ENCODE measurements at places on chromosomes 16 and 17.

DNA sequence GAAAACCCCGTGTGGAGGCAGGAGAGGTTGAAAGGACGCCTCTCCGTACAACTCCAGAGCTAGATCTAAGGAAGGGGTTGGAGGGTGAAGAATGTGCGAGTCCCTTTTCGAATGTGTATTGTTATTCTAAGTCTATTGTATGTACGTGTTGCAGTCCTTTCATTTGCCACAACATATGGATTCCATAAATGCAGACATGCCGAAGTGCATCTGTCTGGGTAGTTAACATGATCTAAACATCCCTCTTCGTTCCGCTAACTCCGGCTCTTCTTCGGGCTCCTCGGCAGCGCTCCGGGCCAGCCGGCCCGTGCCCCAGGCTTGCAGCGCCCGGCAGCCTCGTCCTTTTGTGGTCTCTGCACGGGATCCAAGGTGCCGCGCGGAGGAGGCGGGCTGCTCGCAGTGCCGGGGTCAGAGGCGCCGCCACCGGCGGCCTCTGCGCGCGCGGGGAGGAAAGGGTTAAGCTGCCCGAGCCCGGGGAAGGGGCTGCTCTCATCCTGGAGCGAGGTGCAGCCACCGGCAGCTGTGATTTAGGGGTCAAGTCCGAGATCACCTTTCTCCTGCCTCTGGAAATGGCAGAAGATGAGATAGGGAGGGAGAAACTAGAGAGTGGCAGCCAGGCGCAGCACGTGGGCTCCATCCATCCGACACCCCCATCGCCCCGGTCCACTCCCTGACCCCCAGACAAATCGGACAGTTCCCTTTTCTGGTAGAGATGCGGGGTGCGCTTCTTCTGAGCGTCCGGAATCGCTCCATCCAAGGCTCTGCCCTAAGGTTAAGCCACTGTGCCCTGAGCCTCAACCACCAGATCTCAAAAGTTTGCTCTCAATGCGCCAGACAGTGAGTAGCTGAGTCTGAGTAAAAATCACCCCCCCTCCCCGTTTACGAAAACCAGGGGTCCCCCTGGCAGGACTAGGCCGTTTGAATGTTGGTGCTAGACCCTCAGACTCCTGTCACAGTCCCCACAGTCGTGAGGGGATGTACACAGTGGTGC is 15.1 kb upstream of the ZFHX3 start:
- no peak for DNase-seq

DNA sequence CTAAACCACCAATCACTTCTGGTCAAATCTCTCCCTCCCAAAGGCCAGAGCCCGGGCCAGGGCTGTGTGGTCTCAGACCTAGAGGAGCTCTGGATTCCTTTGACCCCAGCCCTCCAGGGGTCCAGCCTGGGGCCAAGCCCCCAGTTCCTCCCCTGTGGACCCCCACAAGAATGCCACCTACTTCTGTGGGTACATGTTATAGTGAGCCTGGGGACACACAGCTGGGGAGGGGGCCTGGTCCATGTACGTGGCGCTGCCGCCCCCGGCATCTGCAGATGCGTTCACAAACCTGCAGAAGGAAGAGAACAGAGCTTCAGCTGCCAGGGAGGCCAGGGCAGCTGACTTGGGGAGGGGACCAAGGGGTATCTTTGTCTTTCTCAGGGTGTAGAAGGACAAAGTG is 7.9 kb upstream of the GHDC start:
- no peak for DNase-seq

DNA sequence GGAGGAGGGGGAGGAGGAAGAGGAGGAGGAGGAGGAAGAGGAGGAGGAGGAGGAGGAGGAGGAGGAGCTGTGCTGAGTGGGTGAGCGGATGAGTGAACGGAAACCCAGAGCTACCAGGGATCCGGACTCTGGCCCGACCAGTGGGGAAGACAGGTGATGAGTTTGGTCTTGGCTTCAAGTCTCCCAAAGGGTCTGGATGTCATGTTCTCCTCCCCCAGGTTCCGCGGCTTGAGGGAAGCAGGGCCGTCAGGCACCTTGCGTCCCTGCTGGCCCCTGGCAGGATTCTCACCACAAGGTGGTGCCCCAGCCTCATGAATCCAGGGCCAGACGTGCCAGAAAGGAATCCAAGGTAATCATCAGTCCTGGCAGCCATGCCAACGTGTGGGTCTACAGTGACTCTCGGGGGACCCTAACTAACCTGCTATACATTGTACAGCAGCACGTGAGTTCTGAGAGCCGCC is 13.5 kb upstream of the ABAT start:
- DNase-seq, result no peak

DNA sequence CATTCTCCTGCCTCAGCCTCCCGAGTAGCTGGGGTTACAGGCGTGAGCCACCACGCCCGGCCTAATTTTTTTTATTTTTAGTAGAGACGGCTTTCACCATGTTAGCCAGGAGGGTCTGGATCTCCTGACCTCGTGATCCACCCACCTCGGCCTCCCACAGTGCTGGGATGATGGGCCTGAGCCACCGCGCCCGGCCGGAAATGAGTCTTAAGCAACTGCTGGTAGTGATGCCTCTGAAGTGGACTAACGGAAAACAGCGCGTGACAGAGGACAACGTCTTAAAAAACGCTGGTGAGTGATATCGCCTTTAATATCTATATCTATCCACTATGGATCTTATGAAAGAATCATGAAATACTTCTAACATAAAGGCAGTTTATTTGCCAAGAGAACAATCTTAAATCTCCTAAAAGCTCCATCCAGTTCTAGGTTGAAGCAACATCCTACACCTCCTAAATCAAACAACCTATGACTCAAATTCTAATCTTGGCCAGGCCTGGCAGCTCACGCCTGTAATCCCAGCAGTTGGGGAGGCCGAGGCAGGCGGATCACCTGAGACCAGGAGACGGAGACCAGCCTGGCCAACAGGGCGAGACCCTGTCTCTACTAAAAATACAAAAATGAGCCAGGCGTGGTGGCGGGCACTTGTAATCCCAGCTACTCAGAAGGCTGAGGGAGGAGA is 69.8 kb downstream of the NXN start:
- no peak for DNase-seq

GRCh38 chr17:67785504-67785903 is 39.8 kb upstream of the BPTF start:
- no peak for DNase-seq

GRCh38 chr17:4004517-4005295 is 40.5 kb upstream of the ATP2A3 start:
- no peak for DNase-seq

DNA sequence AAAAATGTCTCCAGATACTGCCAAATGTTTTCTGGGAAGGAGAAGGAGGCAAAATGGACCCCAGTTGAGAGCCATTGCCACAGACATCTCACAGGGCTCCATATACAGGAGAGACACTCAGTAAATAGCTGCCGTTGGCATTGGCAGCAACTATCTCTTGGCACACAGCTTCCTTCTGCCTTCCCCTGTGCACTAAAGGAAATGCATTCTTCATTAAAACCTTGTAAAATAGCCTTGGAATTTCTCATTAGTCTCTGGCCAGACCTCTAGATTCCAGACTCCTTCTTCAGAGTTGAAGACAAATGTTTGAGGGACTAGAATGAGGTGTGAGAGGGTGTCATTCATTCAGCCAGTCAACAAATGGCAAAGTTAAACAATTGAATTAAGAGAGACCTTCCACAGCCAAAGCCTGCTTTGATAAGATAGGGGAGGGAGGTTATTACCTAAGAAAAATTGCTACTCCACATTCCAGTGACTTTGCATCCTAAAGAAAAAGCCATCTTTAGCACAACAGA is 223.9 kb upstream of the HS3ST3A1 start:
- peak; percentile 24 for DNase-seq

DNA sequence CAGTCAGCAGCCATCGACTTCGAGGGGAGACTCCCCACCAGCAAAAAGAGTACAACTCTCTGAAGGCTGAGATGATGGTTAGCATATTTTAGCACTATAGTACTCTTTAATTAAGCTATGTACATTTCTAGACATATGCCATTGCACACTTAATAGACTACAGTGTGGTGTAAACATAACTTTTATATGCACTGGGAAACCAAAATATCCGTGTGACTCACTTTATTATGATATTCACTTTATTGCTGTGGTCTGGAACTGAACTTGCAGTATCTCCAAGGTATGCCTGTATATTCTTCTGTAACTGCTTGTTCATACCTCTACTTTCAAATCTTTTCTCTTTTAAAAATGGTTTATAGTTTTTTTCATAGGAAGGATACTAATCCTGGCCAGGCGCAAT is 11.0 kb upstream of the NXPH3 start:
- no peak for DNase-seq

DNA sequence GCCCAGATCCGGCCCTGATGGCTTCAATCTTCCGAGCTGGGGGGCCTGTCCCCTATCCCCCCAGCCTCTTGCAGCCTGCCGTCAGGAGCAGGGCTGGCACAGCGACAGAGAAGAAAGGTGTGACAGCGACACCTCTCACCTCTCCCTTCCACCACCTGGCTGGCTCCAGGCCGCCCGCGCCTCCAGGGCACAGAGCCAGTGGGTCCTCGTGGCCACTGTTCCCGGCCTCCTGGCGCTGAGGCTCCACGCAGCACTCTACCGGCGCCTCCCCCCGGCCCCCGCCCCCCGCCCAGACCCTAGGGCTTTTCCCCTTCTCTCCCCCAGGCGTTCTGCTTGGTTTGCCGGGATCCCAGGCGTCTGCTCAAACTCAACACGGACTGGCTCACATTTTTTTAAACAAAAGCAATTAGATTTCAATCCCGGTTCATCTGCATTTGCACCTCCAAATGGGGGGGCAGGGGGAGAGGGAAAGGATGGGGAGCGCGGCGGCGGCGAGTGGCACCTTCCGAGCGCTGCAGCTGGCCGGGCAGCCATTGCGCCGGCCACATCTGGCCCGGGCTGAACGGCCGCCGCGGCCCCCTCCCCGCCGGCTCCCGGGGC is 12.8 kb upstream of the CBX8 start:
- DNase-seq, result no peak

DNA sequence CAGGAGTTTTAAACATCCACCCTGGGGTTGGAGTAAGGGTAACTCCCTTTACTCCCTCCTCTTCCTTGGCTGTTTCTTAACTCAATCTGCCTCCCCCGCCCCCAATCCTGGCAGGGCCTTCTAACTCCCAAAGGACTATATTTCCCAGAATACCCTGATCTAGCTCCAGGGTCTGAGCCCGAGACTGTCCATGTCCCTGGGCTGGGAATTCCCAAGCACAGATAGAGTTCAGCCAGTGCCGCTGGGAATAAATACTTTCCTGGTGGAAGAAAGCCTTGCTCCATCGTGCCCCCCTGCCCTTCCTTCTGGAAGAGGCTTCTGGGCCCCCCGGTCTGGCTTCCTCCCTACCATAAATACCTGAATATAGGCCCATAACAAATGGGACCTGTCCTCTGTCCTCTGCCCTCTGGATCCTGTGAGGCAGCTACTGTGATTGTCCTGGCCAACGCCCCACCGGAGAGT is 10.2 kb downstream of the BAHCC1 start:
- DNase-seq, result no peak

DNA sequence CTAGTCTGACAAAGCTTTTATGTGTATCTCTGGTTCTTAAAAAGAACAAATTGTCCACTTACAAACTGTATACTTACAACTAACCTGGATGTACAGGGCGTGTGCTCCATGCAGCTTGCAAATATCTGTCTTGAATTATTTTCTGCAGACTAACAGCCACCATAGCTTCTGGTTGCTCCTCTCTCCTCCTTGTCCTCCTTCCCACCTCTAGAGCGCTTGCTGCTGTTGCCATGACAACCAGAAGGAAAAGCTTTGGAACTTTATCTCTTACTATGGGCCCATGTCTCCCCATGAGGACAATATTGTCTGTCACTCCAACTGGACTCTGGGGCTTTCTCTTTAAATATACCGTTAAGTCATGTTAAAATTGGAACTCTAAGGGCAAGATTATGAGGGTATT is 71.5 kb upstream of the DHX40 start:
- no peak for DNase-seq

DNA sequence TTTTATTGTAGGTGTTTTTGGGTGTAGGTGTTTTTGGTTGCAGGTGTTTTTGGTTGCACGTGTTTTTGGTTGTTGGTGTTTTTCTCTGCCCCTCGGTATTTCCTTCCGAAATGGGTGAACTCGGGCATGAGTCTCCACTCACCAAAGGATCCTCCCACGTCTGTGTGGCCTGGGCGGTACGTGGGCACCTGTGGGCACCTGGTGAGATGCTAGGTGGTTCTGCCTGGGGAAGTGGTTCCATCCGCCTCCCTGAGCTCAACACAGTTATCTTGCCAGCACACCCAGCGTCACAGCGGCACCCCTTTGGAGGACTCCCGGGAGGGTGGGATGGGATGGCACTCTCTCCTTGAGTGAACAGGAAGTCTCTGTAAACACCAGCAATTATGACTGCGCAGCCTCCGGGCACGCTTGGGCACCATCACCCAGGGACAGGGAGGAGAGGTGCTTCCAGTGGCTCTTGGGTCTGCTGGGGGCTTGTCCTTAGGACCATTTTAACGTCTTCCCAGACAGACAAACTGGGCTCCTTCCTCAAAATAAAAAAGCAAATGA is 29.8 kb downstream of the COX4I1 start:
- DNase-seq, result no peak

Measured in GM04503 (cell line).